NCI-H187 (cell line): ENCODE measurements at places on chromosomes 2 and 18.

DNA sequence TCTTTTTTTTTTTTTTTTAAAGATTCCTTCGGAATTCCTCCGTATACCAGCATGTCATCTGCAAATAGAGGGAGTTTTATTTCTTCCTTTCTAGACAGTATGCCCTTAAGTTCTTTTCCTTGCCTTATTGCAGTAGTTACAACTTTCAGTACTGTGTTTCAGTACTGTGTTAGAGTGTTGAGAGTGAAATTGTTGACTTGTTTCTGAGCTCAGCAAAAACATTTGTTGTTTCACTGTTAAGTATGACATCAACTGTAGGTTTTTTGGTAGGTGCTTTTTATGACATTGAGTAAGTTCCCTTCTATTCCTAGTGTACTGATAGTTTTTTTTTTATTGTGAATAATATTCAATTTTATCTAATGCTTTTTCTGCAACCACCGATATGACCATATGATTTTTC is 43.9 kb downstream of the ACVR2A start:
- DNase-seq: no peak

DNA sequence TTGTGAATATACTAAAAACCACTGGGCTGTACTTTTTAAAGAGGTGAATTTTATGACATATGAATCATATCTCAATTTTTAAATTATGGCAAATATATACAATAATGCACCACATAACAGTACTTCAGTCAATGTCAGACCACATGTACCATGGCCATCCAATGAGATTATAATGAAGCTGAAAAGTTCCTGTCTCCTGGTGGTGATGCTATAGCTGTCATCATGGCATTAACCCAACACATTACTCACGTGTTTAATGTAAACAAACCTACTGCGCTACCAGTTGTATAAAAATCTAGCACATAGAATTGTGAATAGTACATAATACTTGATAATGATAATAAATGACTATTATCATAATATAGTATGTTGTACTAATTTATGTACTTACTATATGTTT is 77.6 kb upstream of the ID2 start:
- DNase-seq: no peak

GRCh38 chr2:10493634-10494281 is 45.6 kb upstream of the ODC1 start:
- DNase-seq: no peak

DNA sequence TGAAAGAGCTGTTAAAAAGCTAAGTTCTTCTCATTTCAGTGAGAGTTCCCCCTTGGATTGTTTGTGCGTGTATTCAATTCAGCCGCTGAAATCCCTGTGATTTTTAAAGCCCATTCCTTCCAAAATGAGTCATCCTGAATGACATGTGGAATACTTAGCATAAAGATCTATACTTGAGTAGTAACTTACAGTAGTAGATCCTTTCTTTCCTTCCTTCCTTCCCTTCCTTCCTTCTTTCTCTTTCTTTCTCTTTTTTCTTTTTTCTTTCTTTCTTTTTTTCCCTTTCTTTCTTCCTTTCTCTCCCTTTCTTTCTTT is 18.2 kb upstream of the SOX11 start:
- no peak for DNase-seq

DNA sequence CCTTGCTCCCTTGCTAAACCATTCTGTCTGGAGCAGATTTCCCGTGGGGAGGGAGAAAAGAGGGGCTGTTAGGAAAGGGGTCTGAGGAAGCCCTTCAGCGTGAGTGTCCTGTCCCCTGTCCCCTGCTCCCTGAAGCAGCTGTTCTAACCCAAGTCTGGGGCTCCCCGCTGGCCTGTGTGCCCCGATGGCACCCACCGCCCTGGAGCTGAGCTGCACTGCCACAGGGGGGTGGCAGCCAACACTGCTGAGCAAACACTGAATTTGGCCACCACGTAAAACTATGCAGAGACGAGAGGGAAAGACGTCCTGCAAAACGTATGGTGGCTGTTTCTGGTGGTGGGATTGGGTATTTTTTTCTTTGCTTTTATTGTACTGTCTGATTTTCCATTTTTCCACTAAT is 17.9 kb downstream of the KCNG2 start:
- DNase-seq: no peak

- DNase-seq: no peak
Observed at GRCh38 chr2:168852481-168852880, 37.7 kb downstream of the SPC25 start.

DNA sequence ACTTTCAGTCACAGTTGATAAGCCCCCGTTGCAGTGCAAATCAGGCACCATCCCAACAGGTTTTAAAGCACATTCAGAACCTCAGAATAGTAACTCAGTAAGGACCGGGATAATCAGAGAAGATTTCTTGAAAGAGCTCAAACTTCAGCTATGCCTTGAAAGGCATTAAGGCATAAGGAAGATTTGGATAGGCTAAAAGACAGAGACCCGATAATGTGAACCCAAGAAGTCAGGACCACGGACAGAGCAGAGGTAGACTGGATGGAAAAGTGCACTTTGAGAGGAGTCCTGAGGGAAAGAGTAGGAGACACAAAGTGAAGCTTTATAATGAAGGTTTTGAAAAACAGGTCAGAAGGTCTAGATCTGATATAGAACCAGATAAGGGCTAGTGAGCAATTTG is 36.9 kb upstream of the KLF7 start:
- DNase-seq: no peak

- no peak for DNase-seq
Observed at GRCh38 chr2:239516954-239517305, 116.1 kb upstream of the HDAC4 start.

DNA sequence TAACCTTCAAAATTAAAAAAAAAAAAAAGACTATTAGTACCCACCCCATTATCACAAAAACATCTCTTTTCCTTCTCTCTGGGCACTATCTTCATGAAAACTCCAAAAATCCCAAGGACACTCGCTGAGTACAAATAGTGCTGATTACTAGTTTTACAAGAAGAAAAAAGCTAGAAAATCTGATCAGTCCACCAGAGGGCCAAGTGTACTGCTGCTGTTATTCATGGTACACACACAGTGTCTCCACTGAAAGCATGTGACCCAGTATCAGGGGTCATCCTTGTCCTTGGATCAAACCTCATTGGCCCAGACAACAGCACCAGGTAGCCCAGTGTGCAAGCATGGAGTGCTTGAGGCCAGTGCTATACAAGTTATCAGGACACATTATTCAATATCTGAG is 382.7 kb upstream of the KLHL29 start:
- DNase-seq: no peak

GRCh38 chr2:2044269-2045057 is 286.6 kb downstream of the MYT1L start:
- DNase-seq: no peak

- no peak for DNase-seq
Observed at GRCh38 chr2:200077210-200077650, 121.8 kb downstream of the MAIP1 start.

DNA sequence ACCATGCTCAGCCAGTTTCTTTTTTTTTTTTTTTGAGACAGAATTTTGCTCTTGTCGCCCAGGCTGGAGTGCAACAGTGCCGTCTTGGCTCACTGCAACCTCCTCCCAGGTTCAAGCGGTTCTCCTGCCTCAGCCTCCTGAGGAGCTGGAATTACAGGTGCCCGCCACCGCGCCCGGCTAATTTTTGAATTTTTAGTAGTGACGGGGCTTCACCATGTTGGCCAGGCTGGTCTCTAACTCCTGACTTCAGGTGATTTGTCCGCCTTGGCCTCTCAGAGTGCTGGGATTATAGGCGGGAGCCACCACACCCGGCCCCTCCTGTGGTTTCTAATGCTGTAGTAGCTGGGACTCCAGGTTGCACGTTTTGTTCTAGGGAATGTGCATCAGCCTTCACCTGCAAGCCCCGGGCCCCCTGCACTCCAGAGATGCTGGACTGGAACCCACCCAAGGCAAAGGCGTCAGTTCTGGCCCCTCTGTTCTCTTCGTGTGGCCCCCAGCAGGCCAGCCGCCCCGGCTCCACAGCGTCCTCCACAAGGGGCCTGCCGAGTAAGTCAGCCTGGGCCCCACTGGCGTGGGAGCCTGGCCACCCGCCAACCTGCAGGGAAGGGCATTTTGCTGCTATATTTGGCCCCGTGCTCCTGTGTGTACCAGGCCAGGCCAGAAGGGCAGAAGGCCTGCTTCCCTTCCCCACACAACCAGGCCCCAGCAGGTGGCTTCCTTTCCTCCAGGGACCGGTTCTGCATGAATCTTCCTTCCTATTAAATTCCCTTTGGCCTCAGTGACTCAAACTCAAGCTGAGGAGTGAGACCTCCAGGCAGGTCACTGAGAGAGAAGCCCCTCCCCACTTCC is 25.7 kb upstream of the B3GNT7 start:
- no peak for DNase-seq

- DNase-seq: no peak
Observed at GRCh38 chr2:85902496-85902895, 13.7 kb upstream of the ST3GAL5 start.

GRCh38 chr2:100409461-100409860 is 8.0 kb downstream of the CHST10 start:
- no peak for DNase-seq

- DNase-seq: no peak
Observed at GRCh38 chr2:203799908-203800307, 67.7 kb upstream of the CTLA4 start.

DNA sequence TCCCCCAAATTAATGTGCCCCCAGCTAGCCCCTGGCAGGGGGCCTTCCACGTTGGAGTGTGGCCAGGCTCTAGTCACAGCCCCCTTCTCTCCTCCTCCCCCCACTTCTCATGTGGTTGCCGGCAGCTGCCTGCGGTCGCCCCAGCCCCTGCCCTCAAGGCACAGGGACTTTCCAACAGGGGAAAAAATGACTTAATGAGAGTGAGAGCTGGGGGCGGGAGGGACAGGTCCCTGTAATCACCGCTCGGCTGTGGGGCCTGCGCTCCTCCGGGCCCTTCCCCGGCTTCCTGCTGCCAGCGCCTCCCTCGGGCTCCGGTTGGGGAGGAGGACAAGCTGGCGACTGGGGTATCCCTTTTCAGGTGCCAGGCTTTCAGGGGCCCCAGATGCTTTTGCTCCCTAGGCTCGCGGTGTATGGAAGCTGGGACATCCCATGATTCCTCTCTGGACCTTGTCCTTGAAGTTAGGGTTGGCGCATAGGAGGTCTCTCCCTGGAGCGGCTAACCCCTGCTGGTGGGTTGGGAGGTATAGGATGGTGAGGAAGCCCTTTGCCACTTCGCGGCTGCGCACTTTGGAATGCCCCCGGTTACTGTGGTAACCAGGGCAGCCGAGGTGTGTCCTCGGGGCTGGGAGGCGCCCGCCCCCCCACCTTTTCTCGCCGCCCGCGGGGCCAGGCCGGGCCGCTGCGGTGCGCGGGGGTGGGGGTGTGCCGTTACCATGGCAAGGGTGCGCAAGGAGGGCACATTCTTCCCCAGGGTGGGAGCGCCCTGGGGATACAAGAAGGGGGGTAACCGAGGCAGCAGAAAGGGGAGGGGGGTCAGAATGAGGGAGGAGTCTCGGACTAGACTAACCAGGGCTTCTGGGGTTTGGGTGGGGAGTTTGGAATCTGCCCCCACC is 16.1 kb downstream of the WNT10A start:
- DNase-seq: no peak

- no peak for DNase-seq
Observed at GRCh38 chr2:49294225-49294624, 139.9 kb upstream of the FSHR start.

- no peak for DNase-seq
Observed at GRCh38 chr2:35530615-35531135, 824.9 kb upstream of the CRIM1 start.

GRCh38 chr18:9066817-9067306 is 35.6 kb upstream of the NDUFV2 start:
- DNase-seq: no peak

DNA sequence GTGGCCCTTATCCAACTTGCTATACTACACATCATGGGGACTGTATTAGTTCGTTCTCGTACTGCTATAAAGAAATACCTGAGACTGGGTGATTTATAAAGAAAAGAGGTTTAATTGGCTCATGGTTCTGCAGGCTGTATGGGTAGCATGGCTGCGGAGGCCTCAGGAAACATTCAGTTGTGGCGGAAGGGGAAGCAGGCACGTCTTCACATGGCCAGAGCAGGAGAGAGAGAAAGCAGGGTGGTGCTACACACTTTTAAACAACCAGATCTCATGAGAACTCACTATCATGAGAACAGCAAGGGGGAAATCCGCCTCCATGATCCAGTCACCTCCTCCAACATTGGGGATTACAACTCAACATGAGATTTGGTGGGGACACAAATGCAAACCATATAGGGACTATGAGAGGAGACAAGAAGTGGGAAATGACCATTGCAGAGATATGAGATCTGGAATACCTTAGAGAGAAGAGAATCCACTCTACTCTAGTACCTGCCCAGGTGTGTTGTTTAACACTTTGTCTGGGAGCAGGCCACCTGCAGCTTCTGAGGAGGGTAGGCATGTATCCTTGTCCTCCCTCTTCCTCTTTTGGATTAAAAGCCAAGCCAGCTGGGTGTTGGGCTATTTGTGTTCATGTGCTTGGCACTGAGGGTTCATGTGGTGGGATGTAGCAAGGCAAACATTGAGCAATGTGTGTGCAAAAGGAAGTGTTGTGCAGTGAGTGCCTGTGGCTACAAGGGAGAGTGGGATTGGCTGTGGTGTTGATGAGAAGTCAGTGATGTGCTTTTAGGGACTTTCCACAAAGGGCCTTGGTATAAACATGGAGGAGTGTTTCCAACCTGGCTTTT is 22.8 kb downstream of the TTLL4 start:
- no peak for DNase-seq

GRCh38 chr2:241279828-241280227 is 35.6 kb downstream of the HDLBP start:
- DNase-seq: no peak

- no peak for DNase-seq
Observed at GRCh38 chr18:24868760-24869237, 408.4 kb downstream of the HRH4 start.

DNA sequence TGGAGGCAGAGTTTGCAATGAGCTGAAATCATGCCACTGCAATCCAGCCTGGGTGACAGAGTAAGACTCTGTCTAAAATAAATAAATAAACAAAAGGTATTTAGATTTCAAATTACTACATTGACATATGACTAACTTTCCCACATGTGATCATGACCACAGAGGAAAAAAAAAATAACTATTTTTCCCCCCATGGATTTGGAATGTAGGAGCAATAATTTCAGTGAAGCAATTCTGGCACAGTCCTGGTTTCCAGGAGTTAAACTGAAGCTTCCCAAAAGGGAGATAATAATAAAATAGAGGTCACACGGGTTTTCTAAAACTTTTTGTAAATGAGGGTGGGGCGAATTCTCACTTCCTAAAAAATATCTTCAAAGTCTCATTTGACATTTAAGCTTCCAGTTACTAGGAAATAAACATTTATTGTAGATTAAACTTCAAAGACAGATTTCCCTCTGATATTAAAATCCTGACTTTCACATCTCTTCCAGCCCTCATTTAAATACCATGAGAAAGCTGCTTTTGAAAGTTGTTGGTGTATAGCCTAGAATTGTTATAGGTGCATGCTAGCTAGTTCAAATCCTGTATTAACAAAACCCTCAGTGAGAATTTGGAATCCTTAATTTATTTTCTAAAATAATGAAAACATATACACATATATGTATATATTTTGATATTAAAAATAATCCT is 20.7 kb downstream of the SLC19A3 start:
- DNase-seq: no peak

- no peak for DNase-seq
Observed at GRCh38 chr2:121605820-121606733, 43.2 kb downstream of the CLASP1 start.
